Cardiac septum (tissue), 1 donor: ENCODE measurements at places on chromosomes 1 and 21. TPM values are rescaled to one million over a fixed set of nuclear protein-coding genes. Genes with fewer than 3 reads are reported as not detected.

GRCh38 chr1:61090546-61091202, 8.3 kb downstream of the NFIA start:
- DNase-seq: no peak

- DNase-seq: no peak
Measured at GRCh38 chr1:240084337-240084736, 7.3 kb upstream of the FMN2 start.

GRCh38 chr1:180611016-180611930, 20.5 kb upstream of the XPR1 start:
- no peak for DNase-seq

- no peak for DNase-seq
Measured at GRCh38 chr1:21381354-21381753, 58.6 kb upstream of the NBPF3 start.

The PPP1R12B gene
- 428 TPM for total RNA-seq

GRCh38 chr21:26168371-26168770, 2.2 kb downstream of the APP start:
- DNase-seq: no peak

The SLFNL1 gene
- 0.30 TPM for total RNA-seq

The MEGF6 gene
- total RNA-seq: 9.3 TPM

DNA sequence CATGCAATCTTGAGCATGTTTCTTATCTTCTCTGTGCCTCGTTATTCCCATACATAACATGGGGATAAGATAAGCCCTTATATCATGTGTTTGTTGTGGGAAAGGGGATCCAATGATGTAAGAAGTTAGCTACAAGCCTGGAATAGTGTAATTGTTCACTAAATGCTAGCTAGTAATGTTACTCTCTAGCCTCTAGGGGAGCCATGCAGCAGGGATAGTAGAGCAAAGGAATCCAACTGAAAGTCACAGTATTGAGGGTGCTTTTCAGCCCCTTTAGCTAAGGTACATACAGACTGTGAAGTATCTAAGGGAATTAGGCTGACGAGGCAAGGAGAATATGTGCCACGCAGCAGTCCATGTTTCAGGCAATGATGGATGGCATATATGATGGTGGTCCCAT, 46.9 kb downstream of the IL23R start:
- no peak for DNase-seq

DNA sequence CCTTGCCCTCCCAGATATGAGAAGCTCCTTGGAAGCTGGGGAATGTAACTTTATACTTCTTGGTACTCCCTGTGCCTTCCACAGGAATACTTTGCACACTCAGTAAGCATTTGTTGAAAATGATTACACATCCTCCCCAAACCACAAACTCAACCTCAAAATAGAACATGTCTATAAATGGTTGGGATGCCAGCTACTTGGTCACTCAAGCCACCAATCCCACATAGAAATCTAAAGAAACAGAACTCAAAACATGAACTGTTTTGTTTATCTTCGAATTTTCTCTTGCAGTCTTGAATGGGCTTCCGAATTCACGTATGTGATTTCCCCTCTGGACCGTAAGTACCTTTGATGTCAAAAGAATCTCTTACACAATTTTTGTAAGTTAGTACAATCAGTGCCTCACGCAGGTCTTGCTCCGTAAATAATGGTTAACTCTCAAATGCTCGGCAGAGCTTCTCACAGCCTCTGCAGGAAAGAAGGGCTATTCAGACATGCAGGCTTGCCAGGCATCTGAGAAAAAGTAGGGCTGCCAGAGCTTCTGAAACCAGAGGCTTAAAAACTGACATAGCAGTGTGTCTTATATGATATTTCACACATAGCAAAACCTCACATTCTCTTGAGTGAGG, 26.9 kb downstream of the SORT1 start:
- DNase-seq: no peak

The DCLRE1B gene
- 2.1 TPM for total RNA-seq

GRCh38 chr1:53678046-53678445, 60.9 kb downstream of the GLIS1 start:
- no peak for DNase-seq

DNA sequence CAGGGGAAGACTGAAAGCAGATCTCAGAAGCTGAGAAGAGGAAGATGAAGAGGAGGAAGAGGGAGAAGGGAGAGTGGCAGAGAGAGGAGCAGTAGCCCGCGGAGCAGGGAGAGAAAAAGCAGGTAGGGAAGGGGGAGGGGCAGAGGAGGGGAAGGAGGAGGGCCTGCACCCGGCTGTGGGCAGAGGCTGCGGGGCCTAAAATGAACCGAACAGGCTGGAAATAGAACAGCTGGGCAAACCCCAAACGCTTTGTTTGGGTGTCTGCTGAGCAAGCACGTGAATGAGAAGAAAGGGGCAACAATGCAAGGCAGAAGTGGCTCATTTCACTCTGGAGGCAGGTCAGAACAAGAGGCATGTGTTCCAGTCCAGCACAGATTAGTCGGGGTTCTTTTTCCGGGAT, 33.5 kb downstream of the KCNC4 start:
- DNase-seq: peak; percentile 1

DNA sequence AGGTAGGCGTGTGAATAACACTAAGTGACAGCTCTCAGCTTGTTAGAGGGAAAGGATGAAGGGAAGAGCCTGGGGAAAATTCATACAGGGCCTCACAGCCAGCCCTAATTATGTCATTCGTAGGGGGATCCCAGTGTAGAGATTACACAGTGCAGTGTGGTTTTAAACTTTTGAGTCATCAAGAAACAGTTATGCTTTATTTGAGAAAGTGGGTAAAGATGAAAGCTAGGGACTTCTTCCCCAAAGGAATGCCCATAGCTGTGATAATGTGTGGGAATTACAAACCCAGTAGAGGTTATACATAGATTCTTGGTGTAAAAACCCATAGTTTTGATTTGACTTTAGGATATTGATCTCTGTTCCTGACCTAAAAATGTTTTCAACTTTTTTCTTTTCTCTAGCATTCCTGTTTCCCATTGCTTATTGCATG, 1.9 kb downstream of the TTF2 start:
- no peak for DNase-seq

DNA sequence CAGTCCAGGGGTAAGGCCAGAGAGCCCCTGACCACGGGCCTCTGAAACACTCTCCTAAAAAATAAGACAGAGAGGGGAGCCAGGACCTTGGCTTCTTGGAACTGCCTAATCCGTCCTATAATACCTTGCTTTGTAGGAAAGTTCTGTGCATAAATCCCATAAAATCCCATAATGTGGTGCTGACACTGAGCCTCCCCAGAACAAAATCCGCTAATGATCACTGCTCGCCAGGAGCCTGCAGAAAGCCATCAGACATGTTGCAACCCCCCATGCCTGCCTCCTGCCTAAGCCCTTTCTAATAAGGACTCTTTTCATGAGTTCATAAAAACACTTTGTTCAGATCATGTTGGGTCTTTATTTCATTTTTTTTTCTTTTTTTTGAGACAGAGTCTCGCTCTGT, 9.3 kb upstream of the DHRS3 start:
- DNase-seq: no peak

DNA sequence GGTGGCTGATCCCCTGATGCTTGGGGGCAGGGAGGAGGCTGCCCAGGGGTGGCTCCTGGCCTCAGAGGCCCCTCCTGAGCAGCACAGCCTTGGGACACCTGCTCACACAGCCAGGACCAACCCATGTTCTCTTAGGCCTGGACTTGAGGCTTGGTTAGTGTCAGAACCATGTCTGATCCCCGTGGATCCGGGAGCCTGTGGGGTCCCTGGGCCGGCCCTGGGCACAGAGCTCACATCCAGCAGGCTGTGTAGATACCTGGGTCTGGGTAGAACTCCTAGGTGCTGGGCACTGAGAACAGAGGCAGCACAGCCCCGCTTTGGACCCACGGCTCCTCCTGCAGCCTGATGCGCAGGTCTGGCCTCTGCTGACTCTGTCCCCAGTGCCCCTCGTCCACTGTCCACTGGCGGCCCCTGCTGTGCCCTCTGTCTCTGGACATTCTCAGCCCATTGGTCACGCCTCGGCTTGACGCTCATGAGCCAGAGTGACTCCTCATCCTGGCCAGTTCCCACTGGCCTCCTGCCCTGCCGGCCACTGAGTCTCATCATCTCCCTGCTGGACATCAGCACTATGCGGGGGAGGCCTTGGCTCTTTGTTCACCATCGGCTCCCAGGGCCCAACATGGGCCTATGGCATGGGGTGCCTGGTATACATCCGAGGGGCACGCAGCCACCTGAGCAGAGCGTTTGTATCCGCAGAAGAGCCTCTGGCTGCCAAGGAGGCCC, 70.2 kb downstream of the TRIM11 start:
- peak; percentile 51 for DNase-seq

DNA sequence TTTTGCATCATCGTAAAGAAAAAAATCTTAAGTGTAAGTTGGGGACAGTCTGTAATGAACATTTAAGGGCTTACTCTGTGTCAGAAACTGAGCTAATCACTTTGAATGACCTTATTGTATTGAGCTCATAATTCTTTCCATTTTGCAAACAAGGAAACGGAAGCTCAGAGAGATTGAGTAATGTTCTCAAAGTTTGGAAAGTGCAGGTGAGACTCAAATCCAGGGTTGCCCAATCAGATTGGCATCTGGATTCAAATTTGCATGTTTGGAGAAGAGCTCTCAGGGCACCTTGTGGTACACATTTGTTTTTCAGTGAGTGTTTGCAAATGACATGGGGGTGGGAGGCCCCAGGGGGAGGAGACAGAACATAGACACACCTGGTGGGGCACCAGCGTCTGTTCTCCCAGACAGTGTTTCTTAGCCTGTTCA, 8.0 kb downstream of the ALPL start:
- DNase-seq: no peak

DNA sequence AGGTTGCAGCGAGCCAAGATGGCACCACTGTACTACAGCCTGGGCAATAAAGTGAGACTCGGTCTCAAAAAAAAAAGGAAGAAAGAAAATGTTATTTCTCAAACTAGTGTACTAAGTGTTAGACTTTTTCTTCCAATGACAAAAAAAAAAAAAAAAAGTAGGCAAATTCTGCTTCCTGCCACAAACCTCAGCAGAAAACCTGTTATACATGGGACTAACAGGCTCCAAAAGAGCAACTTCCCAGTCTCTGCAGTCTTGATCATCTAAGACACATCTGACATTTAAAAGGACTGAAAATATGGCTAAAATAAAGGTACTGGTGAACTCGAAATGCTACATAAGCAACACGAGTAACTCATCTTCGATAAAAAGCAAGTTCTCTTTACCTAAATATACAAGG, 59.6 kb downstream of the HSF2BP start:
- no peak for DNase-seq

DNA sequence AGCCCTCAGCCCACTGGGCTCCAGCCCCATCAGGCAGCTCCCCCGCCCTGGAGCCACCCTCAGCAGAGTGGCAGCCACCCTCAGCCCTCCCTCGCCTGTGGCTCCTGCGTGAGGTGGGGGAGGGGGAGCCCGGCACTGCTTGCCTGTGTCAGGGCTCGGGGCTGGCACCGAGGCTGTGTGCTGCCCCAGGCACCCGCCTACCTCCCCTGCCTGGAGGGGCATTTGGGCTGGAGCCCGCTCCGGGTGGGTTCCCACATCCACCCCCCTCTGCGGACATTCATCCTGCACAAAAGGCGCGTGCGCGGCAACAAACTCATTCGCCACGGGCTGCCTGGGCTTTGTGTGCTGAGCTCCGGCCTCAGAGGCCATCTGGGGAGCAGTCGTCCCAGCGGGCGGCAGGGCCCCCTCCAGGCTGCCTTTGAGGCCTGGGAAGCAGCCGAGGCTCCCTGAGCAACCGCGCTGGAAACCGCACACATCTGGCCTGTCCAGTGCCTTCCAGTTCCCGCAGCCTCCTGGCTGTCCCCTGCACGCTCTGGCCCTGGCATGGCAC, 12.6 kb upstream of the TNFRSF14 start:
- no peak for DNase-seq
